ENCODE measurements at places on chromosomes 12 and 14.

DNA sequence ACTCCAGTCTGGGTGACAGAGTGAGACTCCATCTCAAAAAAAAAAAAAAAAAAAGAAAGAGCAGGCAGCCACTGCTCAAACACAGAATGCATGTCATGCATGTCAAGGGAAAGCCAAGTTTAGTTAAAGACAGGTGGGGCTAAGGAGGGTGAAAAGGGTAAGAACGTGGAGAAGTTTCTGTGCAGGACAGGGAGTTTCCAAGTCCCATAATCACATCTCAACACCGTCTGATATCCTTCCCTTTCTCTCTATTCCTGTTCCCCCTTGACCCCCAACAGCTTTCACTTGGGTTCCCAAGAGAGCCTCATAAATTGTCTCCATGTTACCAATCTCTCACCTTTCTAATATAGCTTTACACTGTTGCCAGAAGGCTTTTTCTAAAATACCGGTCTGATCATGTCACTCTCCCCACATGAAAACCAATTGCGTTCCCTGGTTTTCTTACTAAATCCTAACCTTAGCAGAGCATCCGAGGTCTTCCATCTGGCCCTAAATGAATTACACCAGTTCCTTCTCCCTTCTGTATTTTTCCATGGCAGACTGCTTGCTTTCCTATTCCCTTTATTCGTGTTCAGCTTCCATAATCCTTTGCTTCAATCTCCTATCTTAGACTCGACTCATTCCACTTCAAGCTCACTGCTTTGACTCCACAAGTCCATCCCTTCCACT is 37.0 kb downstream of the LIMA1 start:
- no peak for DNase-seq

DNA sequence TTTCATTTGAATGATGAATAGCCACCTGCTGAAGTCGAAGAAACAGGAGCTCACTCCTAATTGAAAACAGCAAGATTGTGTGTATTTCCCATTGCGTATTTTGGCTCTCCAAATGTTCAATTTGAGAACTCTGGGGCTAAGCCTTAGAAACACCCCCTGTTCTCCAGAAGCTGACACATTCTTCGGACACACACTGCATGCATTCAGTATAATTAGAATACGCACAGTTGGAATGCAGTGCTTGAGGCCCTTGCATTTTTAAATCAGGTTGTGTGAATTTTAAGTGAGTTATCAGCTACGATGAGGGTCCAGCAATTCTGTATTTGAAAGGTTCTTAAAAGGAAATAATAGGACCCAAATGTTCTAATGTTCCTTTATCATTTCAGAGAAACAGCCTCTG is 103.8 kb downstream of the PRKD1 start:
- DNase-seq, result no peak

DNA sequence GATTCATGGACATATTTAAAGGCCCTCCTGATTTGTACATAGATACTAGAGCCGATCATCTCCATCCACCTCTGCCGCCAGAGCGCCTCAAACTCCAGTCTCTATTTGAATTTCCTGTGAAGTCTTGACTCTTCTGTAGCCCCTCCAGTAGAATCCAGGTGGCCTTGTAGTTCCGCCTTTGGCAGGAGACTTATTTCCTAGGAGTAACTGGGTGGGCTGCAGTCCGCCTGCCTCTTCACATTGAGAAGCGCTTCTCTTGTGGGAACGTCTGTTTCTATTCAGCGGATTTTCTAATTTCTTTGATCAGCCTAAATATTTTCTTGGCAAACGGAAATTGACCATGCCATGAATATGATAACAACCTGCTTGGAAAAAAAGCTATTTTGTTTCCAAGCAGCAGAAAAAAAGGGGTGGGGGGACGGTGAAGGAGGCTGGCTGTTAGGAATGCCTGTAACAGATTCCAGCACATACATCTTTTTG is 9.0 kb upstream of the SIX1 start:
- DNase-seq, result no peak

- no peak for DNase-seq
Observed at GRCh38 chr12:2586156-2587038, 208.4 kb upstream of the FKBP4 start.

- no peak for DNase-seq
Observed at GRCh38 chr14:100115726-100116125, 43.7 kb downstream of the DEGS2 start.

DNA sequence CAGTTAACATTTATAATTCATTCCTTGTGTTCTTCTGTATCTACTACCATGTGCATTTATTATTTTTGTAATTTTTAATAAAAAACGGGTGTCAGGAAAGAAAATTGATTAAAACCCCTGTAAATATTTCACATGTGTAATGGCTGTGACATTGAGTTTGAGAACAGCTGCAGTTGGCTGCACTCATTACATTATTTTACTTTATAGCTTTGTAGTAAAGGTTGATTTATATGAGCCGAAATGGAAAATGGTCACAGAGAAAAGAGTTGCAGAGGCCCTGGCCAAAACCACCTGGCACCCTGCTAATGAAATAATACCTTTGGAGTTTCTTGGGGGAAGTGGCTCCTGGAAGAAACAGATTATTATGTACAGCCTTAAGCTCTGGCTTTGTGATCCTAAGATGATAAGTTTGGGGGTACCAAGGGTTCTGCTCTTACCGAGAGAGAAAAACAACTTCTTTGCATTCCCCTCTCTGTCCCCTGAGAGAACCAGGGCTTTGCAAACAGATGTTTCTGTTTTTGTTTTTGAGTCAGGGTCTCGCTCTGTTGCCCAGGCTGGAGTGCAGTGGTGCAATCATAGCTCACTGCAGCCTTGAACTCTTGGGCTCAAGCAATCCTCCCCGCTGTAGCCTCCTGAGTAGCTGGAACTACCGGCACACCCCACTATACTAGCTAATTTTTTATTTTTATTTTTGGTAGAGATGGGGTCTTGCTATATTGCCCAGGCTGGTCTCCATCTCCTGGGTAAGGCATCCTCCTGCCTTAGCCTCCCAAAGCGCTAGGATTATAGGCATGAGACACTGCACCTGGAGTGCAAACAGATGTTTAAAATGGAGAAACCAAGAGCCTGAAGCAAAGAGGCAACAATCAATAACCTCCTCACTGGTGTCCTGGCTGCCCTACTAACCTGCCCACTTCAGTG is 9.7 kb upstream of the DYNLL1 start:
- no peak for DNase-seq

GRCh38 chr12:25994901-25995625 is 36.6 kb downstream of the RASSF8 start:
- no peak for DNase-seq

DNA sequence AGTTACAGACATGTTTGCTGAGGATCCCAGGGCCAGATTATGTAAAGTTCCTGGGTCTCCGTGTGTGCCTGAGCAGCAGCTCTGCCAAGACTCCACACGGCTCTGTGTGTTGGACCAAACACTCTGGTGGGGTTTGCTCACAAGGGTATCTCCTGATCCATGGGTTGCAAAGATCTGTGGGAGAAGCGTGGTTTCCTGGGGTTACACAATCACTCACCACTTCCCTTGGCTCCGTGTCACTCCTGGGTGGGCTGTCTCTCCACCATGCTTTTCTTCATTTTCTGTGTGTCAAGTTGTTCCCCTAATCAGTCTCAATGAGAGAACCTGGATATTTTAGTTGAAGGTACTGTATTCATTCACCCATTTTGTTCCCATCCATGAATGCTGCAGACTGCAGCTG is 1088.8 kb downstream of the FSCB start:
- no peak for DNase-seq
